Kidney (tissue), 22 donors: ENCODE measurements at places on chromosomes 13 and 19.

DNA sequence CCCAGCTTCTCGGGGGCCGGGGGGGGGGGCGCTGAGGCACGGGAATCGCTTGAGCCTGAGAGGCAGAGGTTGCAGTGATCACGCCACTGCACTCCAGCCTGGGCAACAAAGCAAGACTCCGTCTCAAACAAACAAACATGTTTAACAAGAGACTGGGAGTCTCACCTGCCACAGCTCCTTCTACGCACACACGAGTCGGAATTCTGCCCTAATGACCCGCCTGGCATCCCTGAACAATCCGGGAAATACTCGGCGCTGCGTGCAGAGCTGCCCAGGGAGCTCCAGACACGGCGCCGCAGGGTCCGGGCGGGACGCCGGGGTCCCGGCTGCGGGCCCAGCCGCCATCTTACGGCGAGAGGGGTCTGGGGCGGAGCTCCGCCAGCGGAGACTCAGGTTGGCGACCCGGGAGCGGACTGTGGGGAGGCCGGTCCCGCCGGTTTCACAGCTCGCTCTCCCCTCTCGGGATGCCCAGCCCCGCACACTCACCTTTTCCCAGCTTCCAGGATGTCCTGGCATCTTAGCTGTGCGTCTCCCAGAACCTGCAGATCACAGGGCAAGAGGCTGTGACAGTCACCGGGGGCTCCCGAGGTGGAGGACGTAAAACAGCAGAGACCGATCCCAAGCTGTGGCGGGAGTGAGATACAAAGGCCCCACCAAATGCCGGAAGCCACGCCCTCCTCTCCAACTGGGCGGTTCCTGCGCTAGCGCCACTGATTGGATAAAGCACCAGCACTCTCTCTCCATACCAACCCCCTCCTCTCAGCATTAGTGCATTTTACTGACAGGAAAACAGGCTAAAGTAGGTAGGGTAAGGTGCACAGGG, 23.6 kb upstream of the ZNF724 start:
- DNase-seq = peak; percentile 97

DNA sequence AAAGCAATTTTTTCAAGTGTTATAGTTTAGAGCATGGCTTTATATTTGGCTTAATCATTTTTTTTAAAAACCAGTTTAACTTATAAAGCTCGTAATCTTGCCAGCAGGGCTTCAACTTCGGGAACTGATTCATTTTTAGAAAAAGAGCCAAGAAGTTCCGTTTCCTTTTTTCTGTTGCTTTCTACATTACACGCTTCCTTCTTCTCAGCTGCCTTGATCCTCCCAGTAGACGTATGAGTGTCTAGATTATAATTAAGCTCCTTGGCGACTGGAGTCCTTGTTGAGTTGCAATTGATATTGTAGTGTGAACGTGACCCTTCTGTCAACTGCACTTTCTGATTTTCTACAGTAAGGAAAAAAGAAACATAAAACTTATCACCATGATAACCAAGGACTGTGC, 497.2 kb downstream of the DIAPH3 start:
- DNase-seq = no peak

DNA sequence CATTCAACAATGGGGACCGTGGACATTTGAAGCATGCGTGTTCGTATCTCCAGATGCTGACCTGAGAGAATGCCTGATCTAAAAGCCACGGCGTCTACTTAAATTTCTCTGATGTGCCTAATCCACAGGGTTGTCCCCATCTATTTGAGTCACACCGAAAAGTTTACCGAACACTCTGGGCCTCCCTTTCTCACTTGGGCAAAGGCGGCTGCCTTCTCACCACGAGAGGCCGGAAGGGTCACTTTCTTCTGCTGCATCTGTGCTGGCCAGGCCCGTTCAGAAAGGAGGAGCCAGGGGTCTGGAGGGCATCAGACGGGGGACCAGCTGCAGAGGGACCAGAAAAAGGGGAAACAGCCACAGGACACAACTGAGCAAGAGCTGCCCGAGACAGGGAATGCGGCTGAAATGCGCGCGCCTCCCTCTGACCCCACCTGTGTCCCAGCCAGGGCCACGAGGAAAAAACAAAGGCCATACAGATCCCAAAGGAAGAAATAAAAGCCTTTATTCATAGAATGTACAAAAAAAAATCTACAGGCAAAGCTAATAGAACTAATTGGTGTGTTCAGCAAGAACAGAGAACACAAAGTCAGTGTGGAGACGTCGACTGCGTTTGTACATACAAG, 71.3 kb upstream of the C13orf46 start:
- DNase-seq = no peak

DNA sequence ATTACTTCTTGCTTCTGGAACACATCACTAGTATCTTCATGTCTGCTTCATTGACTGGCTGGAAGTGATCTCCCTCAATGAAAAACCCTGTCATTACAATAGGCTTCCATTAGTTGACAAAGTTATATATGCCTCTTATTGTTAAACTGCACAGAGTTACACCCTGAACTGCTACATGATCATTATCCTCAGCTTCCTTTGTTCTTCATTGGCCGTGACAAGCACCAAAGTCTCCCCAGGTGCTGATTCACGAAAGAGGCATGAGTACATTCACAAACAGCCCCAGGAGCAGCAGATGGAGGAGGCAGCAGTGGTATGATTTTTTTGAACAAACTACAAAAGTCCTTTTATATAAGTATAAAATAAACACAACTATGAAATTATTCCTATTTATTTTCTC, 51.4 kb downstream of the VWA8 start:
- DNase-seq = no peak

DNA sequence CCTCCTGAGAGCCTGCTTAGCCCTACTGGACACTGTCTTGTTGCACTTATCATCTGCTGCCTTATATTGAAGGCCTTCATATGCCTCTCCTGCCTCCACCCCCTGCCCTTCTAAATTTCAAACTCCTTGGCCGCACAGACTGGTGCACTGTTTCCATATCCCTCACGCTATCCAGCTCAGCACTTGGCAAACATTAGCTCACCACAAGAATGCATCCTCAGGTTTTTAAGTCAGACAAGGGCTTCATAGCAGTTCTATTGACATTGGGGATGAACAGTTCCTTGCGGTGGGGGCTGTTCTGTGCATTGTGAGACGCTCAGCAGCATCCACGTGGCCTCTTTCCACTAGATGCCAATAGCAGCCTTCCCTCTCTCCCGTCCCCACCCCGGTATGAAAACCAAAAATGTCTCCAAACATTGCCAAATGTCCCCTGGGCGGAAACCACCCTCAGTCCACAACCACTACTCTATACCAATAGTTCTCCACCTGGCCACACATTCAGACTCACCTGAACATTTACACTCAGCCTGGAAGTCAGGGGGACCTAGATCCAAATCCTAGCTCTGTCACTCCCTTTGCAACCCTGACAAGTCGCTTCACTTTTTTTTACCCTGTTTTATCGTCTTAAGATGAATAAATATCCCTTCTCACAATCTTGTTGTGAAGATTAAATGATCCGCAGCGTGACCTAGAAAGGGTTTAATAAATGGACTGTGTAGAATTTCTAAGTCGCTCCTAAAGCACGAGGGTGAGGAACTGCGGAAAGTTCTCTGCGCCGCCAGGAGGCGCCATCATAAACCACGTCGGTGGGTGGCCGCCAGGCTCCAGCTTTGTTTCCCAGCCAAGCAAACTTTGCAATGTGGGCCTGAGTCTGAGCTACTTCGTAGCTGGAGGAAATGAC, 3.6 kb upstream of the CEACAM3 start:
- peak; percentile 52 for DNase-seq

DNA sequence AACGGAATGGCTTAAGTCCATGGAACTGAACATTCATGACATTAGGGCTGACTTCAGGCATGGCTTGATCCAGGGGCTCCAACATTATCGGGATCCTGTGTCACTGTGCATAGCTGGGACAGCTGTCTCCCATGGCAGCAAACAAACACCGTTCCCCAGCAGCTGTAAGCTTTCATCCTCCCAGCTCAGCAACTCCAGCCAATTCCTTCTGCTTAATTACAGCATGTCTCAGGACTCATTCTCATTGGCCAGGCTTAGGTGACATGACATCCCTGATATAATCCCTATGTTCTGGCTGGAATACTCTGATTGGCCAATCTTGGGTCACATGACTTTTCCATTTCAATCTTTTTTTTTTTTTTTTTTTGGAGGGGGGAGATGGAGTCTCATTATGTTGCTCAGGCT, 10.9 kb upstream of the TLE5 start:
- peak; percentile 73 for DNase-seq

DNA sequence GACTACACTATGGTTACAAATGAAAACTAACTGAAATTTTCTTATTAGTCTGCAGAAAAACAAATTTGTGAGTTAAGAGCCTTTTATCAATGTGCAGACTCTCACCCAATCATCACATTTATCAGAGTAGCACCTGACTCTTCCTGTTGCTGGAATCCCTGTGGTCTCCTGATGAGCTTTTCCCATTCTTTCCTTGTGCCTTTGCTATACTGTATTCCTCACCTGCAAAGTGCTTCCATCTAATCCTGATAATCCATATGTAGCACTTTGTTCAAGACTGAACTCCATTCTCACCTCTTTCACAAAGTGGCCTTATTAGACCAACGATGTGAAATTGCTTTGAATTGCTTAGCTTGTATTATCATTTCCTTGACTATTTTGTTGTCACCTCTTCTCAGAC, 225.3 kb downstream of the LHFPL6 start:
- no peak for DNase-seq

DNA sequence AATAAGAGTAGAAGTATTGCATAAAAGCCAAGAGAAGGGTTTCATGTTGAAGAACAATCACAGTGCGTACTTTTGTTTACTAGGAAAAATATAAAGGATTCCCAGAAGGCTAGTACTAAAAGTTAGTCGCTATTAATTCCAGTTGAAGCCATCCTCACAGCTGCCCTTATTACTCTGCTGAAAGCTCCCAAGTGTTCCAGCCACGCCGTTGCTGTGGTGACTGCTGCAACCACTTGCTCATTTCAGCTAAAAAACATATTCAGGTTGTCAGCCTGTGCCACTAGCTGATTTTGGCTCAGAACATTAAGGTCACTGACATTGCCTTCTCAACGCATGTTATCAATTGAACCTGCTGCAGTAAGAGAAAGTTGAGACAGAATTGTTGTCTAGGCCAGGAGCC, 87.1 kb upstream of the FNDC3A start:
- DNase-seq = no peak

GRCh38 chr13:101512650-101513049, 60.2 kb downstream of the ITGBL1 start:
- no peak for DNase-seq

- no peak for DNase-seq
These were observed 866.7 kb upstream of the SPRY2 start for GRCh38 chr13:81207636-81208035.

- DNase-seq = no peak
These were observed 230.4 kb downstream of the ATP8A2 start for GRCh38 chr13:25602176-25602575.

GRCh38 chr13:73608157-73608516, 526.1 kb downstream of the KLF12 start:
- no peak for DNase-seq

- DNase-seq = no peak
These were observed 607 bp upstream of the ZNF566 start for GRCh38 chr19:36489920-36490415.

DNA sequence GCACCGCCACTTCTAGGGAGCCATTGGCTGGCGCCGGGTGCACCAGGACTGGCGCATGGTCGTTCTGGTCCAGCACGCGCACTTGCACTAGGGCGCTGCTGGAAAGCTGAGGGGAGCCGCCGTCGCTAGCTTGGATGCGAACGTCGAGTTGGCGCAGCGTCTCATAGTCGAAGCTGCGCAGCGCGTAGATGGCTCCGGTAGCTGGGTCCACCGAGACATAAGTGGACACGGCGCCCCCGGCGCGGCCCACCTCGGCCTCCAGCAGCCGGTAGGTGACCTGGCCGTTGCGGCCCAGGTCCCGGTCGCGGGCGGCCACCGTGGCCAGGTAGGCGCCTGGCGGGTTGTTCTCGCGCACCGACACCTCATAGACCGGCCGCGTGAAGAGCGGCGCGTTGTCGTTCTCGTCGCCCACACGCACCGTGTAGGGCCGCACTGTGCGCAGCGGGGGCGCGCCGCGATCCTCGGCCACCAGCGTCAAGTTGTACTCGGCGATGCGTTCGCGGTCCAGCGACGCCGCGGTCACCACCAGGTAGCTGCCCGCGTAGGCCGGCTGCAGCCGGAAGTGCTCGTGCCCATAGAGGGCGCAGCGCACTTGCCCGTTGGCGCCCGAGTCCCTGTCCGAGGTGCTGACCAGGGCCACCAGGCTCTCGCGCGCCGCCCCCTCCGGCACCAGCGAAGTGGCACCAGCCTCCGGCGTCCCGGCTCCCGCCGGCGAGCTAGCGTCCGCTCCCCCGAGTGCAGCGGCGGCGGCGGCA, 1.7 kb downstream of the PCDH8 start:
- peak; percentile 91 for DNase-seq
